Activated T-helper 2 cell treated with anti-CD3 and anti-CD28 coated beads, Interferon-gamma antibody, Interleukin-2, Interleukin-4, amounts not matched to agents 10 μg/mL and 5 μg/mL and 100 μg/mL, durations not matched to agents 14 hours and 24 hours and 36 hours (primary cell): ENCODE measurements at places on chromosomes 16 and 17.

- no peak for DNase-seq
These were observed 118.2 kb upstream of the KCNJ18 start for GRCh38 chr17:21573961-21574610.

DNA sequence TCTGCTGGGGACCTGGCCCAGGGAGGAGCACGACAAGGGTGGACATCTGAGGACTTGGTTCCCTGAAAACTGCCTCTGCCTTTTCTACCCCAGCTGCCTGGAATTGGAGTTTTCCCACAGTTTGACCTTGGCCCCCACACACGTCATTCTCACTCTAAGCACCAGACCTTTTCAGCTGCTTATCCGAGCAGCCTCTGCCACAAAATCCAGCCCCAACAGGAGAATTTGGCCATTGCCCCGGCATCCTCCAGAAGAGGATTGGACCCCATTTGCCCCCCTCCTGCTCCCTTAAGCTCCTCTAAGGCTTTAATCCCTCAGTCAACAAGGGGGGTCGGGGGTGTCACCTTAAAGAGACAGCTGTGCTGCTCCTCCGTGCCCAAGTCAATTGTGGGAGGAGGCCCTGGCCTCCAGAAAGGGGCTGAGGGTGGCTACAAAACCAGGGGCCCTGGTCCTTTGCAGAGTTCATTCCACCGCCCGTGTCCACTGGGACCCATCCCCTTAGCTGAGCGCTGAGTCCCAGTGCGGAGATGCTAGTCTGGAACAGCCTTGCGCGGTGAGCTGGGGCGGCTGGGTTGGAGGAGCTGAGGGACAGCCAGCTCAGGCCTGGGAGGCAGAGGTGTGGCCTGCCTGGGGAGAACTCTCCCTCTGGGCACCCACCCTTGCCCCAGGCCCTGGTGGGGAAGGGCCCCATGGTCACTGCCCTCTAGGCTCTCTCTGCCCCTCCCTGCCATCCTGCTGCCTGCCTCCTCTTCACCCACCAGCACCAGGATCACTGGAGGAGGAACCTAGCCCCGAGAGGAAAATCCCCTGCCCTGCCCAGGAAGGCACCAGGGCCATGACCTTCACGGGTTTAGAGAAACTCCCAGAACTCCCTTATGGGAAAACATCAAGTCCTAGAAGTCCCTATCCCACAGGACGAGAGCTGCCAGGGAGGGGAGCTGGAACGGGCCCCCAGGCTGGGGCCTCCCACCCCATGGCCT, 18.8 kb downstream of the TTYH2 start:
- no peak for DNase-seq

- no peak for DNase-seq
These were observed 484.2 kb upstream of the SOX9 start for GRCh38 chr17:71636644-71637043.

DNA sequence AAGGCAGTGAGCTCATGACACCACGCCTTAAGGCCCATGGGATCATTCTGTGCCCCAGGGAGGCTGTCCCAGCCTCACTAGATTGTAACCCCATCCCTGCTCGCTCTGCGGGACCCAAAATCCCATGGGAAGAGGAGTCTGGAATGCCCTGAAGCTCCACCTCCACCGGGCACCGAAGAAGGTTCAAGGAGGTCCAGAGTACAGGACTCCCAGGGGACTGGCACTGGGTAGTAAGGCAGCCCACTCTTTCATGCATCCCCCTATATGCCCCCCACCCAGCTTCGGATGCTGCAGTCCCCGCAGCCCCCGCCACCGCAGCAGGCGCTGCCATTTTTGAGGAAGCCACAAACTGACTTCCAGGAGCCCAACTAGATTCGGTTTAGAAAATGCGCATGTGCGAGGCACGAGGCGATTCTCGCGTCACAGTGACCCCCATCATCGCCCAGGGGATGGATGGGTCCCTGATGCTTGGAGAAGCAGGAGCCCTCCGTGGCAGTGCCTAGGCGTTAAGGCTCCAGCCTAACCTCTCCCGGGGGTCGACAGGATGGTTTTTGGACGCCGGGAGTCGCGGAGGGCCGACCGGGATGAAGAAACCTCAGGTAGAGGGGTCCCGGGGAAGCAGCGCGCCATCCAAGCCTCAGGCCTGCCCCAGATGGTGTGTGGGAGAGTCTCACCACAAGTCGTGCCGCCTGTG, 1681.0 kb downstream of the TP53TG3F start:
- no peak for DNase-seq

- no peak for DNase-seq
These were observed 139.9 kb upstream of the HLF start for GRCh38 chr17:55124730-55125360.

DNA sequence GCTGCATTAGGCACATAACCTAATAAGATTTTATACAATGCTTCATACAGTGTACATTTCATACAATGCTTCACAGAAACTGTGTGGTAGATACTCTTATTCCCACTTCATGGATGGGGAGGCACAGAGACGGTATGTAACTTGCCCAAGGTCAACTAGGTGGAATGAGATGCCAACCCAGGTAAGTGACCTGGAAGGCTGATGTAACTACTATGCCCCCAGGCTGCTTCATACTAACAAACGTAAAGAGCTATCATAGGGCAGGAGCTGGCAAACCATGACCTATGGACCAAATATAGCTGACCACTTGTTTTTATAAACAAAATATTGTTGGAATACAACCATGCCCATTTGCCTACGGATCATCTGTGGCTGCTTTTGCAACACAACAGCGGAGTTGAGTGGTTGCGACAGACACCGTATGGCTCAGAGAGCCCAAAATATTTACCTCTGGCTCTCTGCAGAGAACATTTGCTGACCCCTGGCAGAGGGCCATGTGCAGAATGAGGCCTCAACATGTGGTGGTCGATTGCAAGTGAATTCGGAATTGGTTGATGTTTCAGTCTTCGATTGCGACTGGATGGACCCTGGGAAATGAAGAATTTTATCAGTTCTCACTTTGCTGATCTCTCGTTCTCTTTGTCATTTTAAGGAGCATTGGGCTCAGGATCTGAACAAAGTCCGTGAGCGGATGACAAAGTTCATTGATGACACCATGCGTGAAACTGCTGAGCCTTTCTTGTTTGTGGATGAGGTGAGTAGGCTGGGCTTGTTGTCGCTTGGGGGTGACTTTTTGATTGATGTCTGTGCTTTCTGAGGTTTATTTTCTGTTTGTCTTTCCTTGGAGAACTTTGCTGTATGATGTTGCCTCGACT, 109.7 kb downstream of the PLCG2 start:
- DNase-seq = no peak

GRCh38 chr17:45440161-45440778, 7.6 kb upstream of the ARHGAP27 start:
- no peak for DNase-seq
